ENCODE measurements at places on chromosomes 4 and X. TPM values are rescaled to one million over a fixed set of nuclear protein-coding genes. Genes with fewer than 3 reads are reported as not detected.

DNA sequence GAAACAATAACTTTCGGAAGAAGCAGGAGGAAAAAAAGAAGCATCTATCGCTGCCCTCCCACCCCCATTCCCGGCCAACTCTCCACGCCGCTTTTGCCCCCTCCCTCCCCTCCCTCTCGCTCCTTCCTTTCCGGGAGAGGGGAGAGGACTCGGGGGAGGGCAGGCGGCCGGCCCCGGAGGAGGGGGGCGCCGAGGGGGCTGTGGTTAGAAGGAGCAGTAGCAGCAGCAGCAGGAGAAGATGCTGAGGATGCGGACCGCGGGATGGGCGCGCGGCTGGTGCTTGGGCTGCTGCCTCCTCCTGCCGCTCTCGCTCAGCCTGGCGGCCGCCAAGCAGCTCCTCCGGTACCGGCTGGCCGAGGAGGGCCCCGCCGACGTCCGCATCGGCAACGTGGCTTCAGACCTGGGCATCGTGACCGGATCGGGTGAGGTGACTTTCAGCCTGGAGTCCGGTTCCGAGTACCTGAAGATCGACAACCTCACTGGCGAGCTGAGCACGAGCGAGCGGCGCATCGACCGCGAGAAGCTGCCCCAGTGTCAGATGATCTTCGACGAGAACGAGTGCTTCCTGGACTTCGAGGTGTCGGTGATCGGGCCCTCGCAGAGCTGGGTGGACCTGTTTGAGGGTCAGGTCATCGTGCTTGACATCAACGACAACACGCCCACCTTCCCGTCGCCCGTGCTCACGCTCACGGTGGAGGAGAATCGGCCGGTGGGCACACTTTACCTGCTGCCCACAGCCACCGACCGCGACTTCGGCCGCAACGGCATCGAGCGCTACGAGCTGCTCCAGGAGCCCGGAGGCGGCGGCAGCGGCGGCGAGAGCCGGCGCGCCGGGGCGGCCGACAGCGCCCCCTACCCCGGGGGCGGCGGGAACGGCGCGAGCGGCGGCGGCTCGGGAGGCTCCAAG is 1.3 kb downstream of the PCDH7 start:
- DNase-seq, result no peak

- DNase-seq, result no peak
Observed at GRCh38 chr4:4851906-4852305, 7.6 kb upstream of the MSX1 start.

DNA sequence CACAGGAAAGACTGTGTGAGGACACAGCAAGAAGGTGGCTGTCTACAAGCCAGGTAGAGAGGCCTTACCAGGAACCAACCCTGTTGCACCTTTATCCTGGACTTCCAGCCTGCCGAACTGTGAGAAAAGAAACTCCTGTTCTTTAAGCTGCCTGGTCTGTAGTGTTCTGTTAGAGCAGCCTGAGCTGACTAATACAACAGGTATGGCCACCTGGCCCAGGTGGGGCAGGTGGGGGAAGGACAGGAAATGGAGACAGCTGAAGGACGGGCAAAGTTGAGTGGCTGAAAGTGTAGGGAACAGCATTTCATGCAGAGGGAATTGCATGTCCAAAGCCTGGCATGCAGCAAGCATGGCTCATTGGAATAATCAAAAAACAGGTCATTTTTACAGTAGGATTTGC is 35.1 kb downstream of the CYTL1 start:
- no peak for DNase-seq

GRCh38 chrX:13266641-13267345 is 53.1 kb downstream of the ATXN3L start:
- no peak for DNase-seq

GRCh38 chrX:70979136-70979762 is 48.4 kb upstream of the SLC7A3 start:
- no peak for DNase-seq

DNA sequence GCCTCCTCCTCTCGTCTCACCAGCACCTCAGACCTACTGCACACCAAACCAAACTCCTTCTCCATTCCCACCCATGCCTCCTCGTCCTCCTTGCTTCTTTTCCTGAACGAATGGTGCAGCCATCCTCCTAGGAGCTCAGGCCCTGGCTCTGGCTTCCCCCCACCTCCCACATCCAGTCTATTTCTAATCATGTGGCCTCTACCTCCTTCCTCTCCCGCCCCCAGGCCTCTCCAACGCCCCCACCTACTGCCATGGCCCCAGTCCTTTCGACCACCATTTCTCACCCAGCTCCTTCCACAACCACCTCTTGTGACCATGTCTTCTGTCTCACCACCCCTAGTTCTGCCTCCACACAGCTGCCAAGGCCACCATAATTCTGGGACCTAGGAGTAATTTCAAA is 127.1 kb downstream of the PJA1 start:
- no peak for DNase-seq

Gene DKK2
- 3.9 TPM for total RNA-seq

Gene HSFX4
- not detected for total RNA-seq

Gene TRIM61
- 2.2 TPM for total RNA-seq
